ENCODE measurements at places on chromosomes 3 and 15.

GRCh38 chr15:31452595-31453557 is 126.2 kb downstream of the KLF13 start:
- no peak for DNase-seq

- DNase-seq: no peak
These were observed 20.2 kb downstream of the MYZAP start for GRCh38 chr15:57611938-57612337.

DNA sequence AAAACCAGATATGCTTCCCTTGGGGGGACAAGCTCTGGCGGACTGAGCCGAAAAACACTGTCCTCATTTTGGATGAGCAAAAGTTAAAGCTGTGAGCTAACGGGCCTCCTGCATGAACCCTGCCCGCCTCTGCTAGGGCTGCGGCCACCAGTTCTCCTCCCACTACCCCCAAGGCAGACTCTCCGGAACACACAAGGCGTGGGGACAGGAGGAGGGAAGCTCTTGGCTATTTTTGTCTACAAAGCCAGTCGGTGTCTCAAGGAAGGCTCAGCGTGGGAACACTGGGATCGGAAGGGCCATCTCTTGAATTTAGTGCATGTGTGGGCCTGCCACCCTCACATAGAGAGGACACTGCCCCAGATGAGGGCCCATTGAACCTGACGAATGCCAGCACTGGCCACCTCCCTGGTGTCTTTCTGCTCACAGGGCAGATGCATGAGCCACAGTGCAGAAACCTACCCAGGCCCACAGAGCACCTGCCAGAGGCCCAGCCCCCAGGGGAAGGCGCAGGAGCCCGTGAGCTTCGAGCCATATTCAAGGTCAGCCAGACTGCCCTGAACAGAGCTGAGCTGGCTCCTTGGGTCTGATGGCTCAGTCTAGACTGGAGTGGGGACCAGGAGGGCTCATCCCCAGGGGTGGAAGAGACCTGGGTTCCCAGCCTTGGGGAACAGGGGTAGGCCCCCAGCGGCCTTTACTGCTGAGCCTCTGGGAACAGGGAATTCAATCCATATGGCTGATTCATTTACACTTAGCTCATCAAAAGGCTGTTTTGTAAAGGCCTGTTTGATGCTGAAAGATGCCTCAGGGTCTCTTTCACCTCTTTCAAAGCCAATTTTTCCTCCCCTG is 38.3 kb downstream of the HCN4 start:
- DNase-seq: no peak

- no peak for DNase-seq
These were observed 170.2 kb downstream of the PDE8A start for GRCh38 chr15:85151861-85152260.

DNA sequence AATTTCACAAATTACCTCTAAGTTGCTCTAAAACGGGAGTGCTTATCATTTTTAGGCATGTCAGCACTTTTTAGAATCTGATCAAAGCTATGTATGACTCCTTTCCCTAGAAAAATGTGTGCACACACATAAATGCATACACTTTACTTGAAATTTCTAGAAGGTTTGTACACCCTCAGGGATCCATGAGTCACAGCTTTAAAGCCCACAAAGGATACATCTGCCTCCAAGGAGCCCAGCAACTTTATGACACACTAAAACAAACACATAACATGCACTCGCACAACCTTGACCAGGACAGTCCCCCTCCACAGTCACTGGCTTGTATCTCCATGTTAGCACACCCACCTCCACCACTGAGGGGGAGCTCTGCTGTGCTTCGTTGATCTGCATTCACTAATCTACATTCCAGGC is 722.0 kb upstream of the CFAP20DC start:
- peak; percentile 10 for DNase-seq

DNA sequence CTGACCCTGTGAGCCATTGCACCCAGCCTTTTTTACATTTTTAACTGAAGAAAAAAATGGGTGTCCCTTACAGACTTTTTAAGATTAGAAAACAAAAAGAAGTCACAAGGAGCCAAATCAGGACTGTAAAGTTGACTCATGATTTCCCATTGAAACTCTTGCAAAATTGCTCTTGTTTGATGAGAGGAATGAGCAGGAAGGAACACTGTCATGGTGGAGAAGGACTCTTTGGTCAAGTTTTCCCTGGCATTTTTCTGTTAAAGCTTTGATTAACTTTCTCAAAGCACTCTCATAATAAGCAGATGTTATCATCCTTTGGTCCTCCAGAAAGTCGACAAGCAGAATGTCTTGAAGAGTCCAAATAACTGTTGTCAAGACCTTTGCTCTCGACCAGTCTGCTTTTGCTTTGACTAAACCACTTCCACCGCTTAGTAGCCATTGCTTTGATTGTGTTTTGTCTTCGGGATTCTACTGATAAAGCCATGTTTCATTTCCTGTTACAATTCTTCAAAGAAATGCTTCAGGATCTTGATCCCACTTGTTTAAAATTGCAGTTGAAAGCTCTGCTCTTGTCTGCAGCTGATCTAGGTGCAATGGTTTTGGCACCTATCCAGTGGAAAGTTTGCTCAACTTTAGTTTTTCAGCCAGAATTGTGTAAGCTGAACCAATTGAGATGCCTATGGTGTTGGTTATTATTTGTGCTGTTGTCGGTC is 369.4 kb downstream of the MAGI1 start:
- DNase-seq: no peak

GRCh38 chr3:159825216-159825854 is 163.3 kb upstream of the IL12A start:
- DNase-seq: no peak

DNA sequence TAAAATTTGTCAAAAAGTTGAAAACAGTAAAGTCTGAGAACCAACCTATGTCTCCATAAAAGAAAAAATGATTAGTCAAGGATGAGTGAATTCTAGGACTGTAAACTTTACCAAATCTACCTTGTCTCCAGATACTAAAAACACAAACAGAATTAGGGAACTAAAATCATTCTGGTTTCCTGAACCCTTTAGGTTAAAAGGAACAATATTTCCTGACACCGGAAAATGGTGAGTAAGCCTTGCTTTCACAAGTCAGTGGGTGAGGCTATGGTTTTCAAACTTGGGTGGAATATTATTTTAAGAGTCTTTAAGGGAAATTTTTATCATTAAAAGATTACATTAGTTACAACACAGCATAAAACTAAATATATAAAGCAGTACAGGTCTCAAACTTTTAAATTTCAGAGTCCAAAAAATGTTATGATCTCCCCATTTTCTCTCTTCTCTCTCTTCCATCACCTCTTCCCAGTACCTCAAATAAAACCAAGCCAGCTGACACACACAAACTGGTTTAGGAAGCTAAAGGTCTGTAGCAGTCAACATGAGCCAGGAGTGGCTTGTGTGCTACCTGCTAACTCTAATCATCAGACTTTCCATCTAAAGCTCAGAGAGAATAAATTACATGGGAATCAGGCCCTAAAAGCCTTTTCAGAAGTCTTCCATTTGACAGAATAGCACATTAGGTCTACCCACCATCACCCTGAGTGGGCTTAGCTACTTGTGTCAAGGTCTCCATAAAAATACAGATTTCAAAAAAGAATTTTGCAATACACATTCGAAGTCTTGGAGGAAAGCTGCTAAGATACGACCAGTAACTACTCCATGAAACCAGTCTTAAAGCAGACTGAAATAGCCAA is 2.2 kb downstream of the SLC12A6 start:
- DNase-seq: no peak

GRCh38 chr3:106333911-106334618 is 465.3 kb upstream of the CBLB start:
- peak; percentile 84 for DNase-seq

DNA sequence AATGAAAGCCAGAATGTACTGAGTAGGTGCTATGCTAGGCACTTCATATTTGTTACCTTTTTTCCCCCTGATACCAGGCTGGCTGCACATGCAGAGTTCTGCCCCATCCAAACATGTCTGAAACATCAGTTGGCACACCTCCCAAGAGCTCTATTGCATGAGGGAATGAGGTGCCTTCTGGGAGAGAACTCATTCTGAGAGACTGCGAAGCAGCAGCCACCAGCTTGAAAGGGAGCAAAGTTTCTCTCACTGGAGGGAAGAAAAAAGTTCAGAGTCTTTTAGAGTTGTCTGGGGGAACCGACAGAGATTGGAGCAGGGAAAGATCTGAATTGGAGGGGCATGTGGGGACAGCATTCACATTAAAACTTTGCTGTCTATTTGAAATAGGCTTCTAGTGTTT is 84.1 kb downstream of the AGBL1 start:
- no peak for DNase-seq

DNA sequence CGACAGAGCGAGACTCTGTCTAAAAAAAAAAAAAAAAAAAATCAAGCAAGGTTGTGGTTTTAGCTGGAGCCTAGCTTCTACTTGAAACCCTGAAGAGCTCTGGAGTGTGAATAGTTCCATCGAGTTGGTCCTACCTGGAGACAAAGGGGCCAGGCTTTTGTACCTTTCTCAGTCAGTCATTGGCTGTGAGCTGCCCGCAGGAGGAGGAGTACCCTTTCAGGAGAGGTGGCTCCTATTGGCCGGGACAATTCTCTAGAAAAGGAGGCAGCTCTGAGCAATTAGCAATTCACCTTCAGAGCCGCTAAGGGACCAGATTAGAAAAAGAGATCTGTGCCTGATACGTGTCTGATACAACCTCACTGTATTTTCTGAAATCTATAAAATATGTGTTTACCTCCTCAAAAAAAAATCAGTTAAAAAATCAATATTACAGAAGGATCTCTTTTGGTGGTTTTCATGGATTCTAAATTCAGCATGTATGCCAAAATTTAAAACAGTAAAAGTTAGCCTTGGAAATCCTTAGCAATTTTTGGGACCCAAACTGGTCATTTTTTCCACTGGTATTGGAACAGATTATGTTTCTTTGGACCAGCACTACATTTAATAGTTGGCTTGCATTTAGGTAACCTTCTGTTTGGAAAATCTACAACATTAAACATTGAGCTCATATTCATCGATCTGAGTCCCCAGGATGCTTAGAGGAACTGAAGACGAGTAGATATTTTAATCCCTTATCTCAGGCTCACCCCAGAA is 29.7 kb upstream of the PDCD6IP start:
- no peak for DNase-seq

GRCh38 chr15:54990793-54991192 is 205.9 kb downstream of the RSL24D1 start:
- DNase-seq: no peak

DNA sequence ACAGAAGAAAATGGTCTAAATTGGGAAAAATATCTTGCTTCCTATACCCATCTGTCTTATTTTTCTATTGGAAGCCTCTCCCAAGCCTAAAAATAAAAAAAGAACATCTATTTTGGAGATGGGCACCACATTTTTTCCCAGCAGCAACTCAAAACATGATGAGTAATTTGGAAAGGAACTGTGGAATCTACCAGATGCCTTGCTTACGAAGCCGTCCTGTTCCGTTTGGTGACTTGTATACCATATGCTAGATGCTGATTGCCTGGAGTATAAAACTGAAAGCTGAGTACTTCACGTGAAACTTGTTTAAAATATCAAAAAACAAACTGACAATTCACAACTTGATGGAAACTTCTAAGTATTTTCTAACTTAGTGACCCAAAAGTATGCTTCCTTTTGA is 491.0 kb downstream of the ROBO2 start:
- DNase-seq: no peak

GRCh38 chr3:75218577-75218976 is 445.6 kb upstream of the FRG2C start:
- no peak for DNase-seq

GRCh38 chr3:27905625-27906024 is 183.5 kb upstream of the EOMES start:
- DNase-seq: peak; percentile 15

DNA sequence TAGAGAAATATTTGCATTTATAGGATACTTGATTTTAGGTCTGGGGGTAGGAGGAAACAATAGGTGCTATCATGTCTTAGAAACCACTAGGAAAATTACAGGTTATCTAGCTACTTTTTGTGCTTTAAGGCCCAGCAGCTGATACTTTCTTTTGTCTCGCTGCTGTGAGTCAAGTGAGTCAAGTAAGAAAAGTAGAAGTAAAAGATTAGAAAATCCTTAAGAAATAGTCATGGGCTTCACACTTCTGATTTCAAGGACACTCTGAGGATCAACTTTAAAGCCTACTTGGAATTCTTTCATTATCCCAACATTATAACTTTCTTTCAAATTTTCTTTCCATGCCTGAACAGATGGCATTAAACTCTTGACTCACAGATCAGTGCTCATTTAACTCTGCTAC is 95.2 kb upstream of the RBMS3 start:
- no peak for DNase-seq

DNA sequence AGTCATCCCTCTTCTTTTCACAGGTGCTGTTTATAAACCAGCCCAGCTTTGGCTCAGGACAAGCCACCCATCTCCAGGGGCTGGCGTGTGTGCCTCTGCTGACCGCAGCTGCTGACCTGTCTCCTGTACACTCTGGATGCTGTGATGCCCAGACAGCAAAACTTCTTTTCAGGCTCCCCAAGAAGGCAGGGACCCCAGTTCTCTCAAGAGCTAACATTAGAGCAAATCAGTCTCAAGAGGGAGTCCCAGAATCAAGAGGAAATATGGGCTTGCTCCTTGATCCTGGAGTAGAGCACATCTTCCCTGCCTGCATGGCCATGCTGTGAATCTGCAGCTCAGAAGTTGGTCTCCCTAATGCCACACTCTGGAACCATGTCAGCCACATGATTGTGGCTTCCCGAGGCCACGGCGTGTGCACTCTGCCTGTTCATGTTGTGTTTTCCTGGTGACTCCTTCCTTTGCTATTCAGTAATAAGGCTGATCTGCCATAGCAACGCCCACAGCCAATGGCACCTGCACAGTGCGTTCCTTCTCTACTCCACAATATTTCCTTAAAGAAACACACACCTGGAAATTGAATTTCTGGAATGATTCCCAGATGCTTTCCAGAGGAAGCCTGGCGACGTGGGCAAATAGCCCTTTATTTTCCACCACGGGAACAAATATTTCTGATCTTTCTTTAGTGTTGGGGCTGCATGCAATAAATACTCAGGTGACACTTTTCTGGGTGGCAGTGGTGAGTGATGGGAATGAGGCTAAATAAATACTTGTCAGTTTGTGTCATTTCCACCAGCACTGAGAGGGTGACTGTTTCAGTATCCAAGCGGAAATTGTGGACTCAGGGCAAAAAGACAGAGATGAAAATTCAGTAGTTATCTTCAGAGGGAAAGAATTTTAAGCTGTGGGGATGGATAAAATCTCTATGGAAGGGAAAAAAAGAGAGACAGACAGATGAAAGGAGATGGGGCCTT is 21.9 kb upstream of the THSD4 start:
- no peak for DNase-seq

DNA sequence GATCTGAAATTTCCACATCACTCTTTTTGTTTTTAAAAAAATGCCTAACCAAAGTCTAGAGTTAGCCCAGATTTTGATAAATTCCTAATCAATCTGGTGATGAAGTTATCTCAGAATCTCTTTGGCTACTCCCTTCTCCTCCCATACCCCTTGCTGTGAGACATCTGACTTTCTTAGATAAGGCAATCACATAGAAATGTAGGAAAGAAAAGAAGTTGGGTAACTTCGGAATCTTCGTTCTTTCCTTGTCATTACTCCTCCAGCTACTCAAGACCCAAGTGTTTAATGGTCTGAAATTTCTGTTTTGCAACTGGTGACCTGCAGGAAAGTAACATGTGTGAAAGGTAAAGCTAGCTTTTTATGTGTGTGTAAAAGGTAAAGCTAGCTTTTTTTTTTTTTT is 37.8 kb downstream of the MYL3 start:
- DNase-seq: no peak
